ENCODE measurements at places on chromosomes 4 and X. TPM values are rescaled to one million over a fixed set of nuclear protein-coding genes. Genes with fewer than 3 reads are reported as not detected.
A peak's percentile ranks its signal among the peaks of the same experiment; 100 is the strongest.

GLOD5 gene
- total RNA-seq = not detected

- no peak for DNase-seq
These were observed 260.6 kb upstream of the BOD1L1 start for GRCh38 chr4:13888112-13888511.

GRCh38 chr4:117084866-117085701 lies at the start of gene TRAM1L1:
TSS of gene TRAM1L1 (minus strand) at chr4:117085576. CDS start at chr4:117085393, 183 bp downstream.
- peak; percentile 68 for DNase-seq

DNA sequence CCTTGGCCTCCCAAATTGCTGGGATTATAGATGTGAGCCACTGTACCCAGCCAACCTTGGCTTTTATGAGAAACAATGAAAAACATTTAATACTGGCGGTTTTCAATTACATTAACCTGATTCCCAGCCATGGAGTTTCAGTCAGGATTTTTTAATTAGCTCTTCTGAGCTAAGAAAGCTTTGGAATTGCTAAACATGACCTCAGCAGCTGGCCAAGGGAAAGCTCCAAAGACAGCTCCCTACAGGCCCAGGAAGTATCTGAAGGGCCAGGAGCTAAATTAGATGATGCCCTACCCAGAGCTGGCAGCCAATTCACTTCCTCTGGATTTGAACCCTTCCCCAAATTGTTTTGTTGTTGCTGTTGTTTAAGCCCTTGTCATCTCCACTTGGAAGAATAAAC lies 26.5 kb upstream of the FUNDC1 start:
- no peak for DNase-seq

DNA sequence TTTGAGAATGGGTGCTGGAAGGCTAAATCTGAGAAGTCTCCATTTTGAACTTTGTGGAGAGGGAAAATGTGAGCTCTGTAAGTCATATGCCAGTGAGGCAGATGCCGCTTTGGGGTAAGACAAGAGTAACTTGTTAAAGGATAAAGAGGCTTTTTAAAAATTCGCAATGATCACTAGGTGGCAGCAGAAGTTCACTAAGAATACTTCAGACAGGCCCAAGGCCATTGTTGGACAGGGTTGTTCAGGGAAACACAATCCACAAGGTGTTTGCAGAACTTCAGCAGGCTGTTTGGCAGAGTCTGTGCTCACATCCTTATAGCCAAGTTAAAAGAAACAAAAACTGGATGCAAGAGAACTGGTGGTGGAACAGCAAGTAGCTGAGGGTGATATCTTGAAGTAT lies 13.7 kb upstream of the PIGA start:
- DNase-seq = no peak

STAG2 gene
- 30.0 TPM for total RNA-seq

DNA sequence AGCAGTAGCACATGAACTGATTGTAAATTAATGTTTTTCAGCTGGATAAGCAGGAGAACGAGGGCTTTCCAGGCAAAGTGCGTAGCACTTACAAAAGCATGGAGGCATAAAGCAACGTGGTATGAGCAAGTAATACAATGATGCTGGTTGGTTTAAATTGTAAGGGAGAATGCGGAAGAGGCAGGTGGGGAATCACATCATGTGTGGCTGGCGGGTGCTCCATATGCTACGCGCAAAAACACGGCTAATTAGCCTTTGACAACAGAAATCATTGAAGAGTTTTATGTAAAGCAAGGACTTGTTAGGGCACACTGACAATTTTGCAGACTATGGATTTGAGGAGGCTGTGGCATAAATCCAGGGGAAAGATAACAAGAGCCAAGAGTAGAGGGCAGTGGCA lies 14.6 kb downstream of the SYTL4 start:
- no peak for DNase-seq

PCDH7 gene
- total RNA-seq = 18.7 TPM

GRCh38 chrX:150060406-150060805 lies 122.1 kb upstream of the EOLA2 start:
- DNase-seq = no peak

GRCh38 chrX:51520393-51520792 lies 24.0 kb upstream of the NUDT11 start:
- DNase-seq = no peak

GRCh38 chr4:110867251-110867960 lies 244.5 kb upstream of the PITX2 start:
- DNase-seq = no peak

- DNase-seq = no peak
These were observed 120.9 kb upstream of the GRID2 start for GRCh38 chr4:92182736-92183407.

APELA gene
- total RNA-seq = not detected

JAKMIP1 gene
- total RNA-seq = not detected

ANAPC4 gene
- 11.5 TPM for total RNA-seq

MND1 gene
- 0.38 TPM for total RNA-seq

DNA sequence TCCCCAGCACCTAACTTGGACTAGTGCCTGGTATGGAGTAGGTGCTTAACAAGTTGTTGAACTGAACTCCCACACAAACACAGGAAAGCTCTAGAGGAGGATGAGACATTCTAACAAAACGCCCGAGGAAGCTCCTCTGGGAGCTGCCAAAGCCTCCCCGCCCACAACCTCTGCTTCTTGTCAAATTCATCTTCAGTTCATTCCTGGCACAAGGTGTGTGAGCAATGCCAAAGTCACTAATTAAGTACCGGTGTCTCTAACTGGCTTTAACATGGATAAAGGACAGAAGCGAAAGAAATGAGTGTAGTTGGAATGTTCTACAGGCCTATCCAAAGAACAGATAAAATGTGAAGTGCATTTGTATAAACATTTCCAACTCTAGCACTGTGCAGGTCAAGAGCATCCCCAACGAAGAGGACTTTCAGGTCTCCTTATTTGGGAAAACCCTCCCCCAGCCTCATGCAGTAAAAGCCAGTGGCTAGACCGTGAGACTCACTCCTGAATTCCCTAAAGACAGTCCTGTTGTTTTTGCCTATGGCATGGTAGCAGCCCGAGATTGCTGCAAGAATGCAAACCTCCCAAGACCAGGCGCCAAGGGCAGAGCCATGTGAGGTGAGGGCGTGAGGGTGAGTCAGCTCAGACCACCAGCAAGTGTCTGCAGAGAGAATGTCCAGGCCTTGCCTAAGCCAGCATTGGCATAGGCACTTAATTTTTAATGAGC lies 72.2 kb upstream of the KLF3 start:
- no peak for DNase-seq

DACH2 gene
- not detected for total RNA-seq

- DNase-seq = no peak
These were observed 65.7 kb upstream of the PAGE1 start for GRCh38 chrX:49761481-49761880.

DNA sequence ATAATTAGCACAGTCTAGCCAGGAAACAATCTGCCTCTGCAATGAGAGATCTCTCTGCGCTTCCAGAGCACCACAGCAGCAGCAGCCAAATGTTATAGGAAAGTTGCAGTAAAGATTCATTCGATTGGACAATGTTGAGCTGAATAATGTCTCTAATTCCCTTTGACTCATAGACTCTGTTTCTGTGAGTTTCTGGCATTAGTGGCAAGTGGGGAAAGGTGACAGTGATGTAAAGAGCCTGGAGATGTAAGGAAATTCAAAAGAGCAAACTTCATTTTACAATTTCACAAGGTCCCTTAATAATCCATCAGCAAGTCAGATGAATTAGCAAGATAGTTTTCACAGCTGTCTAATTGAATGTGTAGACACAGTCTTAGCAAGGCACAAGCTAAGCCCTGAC lies 184.4 kb downstream of the VEGFC start:
- DNase-seq = no peak

DNA sequence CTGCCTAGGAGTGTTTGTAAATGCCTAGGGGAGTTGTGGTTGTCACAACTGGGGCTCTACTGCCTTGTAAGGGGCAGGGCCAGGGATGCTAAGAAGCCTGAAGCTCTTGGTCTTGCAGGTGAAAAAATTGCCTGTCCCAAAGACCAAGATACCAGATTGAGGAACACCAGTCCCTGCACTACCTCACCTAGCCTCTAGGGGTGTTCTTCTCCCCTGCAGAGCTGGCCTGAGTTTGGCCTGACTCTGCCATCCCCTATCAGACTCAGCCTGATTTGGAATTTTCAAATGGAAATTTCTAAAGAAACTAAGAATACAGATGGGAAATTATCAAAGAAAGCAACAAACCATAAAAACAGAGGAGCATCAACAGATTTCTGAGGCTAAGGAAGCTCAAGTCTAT lies 90.4 kb downstream of the ZC4H2 start:
- DNase-seq = no peak

DNA sequence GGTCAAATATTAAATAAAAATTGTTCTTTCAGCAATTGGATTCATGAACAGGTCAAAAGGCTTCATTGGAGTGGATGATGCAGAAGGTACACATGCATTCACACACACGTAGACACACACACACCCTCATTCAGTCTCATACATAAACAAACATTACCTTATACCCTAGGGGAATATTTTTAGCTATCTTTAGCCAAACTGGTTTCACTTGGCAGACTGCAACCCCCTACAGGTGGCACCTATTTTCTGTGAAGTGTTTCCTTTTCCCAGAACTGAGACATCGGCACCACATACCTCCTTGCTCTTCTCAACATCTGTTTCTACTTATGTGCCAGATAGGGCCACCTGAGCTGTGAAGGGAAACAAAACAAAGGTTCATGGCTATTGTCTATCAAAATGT lies 18.5 kb upstream of the KDR start:
- DNase-seq = no peak

GRCh38 chr4:100188829-100189228 lies 1.4 kb downstream of the DDIT4L start:
- DNase-seq = no peak

TMEM47 gene
- 31.5 TPM for total RNA-seq

GRCh38 chr4:11799196-11799595 lies 370.5 kb upstream of the HS3ST1 start:
- DNase-seq = no peak

GRCh38 chrX:130245441-130245840 lies 23.3 kb downstream of the ZNF280C start:
- no peak for DNase-seq

DNA sequence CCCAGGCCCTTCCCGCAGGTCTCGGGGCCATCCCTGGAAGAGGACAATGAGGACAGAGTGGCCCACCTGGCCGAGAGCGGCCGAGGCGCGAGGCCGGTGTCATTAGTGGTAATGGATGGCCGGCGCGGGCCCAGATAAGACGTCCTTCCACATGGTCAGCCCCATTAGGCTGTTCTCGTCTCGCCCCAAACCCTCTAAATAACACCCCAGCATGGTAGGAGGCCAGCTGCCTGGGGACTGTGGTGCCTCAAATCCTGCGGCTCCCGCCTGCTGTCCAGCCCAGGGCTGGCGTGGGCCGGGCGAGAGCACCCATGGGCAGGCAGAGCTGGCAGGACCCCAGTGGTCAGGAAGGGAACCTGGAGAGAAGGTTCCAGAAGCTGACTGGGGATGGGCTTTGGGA lies 121.7 kb downstream of the FAM53A start:
- no peak for DNase-seq

DNA sequence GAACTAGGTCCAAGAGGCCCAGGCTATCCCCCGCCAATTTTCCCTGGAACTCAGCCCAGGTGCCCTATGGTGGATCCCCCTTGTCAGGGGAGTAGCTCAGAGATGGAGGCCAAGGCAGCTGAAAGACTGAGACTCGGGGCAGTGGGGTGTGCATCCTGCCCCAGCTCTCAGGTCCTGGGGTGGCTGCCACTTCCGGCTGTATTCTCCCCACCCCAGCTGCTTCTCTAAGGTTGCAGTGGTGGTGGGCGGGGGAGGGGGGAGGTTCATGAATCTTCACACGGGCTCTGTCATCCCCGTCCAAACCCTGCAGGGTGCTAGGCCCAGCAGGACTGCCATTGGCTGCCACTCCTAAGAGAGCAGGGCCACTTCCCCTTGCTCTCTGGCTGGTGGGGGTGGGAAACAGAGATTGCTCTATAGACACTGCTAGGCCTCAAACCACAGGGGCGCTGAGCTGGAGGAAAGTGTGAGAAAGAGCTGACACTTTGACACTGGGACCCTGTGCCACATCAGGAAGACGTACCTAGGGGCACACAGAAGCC lies 1.5 kb downstream of the SASH3 start:
- peak; percentile 58 for DNase-seq

BMPR1B gene
- 1.4 TPM for total RNA-seq

MAGEA4 gene
- not detected for total RNA-seq

PRKG2 gene
- 0.05 TPM for total RNA-seq

DMRTC1 gene
- total RNA-seq = not detected

DNA sequence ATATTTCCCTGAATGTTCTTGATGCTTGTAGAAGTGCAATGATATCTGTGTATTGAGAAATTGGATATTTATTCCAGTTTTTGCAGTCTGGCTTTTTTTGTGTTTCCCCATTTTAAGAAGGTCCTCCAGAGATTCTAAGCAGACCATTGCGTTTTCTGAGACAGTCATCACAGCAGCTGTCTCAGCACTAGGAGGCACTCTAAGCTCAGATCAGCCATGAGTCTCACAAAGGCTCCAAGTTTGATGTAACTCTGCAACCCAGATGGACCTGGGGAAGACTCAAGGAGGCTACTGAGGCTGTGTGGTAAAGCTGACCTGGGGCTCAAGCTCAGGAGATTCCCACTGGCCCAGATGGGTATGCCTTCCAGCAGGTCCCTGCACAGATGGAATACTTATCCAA lies 89.3 kb upstream of the CYLC1 start:
- no peak for DNase-seq

- no peak for DNase-seq
These were observed 32.3 kb downstream of the HDAC8 start for GRCh38 chrX:72540318-72540717.

ZNF674 gene
- total RNA-seq = 2.7 TPM

GRCh38 chr4:182394181-182394580 lies 151.0 kb downstream of the TENM3 start:
- DNase-seq = no peak

GRCh38 chr4:42824278-42824977 lies 68.1 kb upstream of the GRXCR1 start:
- DNase-seq = no peak

DNA sequence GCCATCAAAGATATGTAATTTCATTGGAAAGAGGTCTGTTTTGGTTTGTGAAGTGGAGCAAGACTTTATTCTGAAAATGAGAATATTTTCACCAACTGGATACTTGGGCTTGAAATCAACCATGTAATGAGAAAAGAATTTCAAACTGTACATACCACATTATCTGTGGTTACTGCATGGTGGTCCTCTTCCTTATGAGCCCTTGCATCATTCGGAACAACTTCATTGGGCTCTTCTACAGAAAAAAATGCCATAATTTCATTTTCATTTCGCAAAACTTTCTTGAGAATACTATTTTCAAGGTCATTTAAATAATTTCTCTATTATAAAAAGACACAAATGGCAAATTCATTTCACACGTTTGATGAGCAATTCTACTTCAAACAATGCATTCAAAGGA lies 148.6 kb upstream of the RPS6KA6 start:
- DNase-seq = no peak

DNA sequence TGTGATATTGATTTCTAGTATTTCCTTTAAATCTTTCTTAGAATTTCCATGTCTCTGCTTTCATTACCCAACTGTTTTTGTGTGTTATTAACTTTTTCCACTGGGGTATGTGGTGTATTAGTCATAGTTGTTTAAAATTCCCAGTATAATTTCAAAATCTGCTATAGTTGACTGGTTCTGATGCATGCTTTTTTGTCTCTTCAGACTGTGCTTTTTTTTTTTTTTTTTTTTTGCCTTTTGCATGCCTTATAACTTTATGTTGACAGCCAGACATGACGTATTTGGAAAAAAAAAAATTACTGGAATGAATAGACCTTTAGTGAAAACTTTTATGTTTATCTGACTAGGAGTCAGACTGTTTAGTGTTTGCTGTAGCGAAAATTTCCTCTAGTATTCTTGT lies 580.4 kb downstream of the ANKRD50 start:
- DNase-seq = no peak

- no peak for DNase-seq
These were observed 36.7 kb downstream of the LANCL3 start for GRCh38 chrX:37608156-37608555.
